Amygdala (tissue), 56 donors: ENCODE measurements at places on chromosomes 16 and 17.
A peak's percentile ranks its signal among the peaks of the same experiment; 100 is the strongest.

DNA sequence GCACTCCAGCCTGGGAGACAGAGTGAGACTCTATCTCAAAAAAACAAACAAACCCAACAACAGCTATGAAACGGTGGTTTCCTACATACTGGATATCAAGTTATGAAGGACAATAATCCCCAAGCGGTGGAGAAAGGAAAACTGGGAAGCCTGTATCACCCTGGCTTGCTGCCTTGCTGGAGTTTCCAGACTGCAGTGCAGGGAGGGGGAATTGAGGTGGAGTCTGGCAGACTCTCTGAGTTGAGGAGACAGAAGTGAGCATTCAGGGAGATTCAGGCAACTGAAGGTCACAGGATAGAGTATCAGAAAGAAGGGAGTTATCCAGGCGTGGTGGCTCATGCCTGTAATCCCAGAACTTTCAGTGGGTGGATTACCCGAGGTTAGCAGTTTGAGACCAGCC, 11.9 kb downstream of the QRICH2 start:
- no peak for DNase-seq

DNA sequence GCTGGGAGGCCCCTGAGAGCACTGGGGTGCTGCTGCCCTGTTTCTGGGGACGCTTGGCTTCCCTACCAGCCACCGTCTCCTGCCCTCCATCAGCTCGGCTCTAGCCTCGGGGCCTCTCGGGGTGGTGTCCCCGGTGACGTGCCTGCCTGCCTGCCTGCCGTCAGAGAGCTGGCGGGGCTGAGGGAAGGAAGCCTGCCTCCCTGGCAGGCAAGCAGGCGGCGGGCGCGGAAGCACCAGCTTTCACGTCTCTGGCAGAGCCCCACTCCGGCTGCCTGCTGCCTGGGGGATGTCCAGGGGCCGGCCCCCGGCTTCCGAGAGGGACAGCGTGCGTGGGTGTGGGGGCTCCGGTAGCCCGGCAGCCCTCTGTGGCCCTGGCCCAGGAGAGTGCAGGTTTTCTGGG, 9.3 kb downstream of the CENPX start:
- peak; percentile 28 for DNase-seq

DNA sequence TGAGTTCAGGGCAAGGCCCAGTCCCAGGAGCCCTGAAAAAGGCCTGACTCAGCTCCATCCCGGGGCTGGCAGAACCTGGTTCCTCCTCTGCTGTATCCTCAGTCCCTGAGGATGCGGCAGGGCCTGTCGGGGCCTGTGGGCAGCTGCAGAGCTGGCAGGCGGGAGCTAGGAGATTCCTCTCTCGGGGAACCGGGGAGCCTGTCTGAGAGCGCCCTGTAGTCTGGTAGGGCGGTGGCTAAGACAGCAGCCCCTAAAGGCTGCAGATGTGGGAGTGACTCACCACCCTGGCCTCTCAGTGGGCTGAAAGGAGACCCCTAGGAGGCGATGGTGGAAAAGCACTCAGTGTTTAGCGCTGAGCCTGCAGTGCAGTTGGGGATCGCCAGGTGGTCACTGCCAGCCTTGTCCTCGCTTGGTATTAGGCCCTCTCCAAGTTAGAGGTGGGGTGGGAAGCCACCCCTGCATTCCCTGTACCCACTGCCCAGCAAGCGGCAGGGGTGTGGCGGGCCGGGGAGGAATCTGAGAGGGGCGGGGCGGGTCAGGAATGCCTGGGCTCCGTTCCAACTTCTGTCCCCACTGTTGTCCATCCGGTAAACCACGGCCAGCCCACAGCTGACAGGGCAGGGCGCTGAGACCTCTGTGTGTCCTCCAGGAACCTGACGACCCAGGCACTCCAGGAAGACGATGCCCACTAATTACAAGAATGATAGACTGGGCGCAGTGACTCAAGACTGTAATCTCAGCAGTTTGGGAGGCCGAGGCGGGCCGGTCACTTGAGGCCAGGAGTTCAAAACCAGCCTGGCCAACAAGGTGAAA, 29.5 kb upstream of the CDH1 start:
- no peak for DNase-seq

- DNase-seq, result no peak
Observed at GRCh38 chr17:28846231-28846630, 3.6 kb upstream of the FAM222B start.

DNA sequence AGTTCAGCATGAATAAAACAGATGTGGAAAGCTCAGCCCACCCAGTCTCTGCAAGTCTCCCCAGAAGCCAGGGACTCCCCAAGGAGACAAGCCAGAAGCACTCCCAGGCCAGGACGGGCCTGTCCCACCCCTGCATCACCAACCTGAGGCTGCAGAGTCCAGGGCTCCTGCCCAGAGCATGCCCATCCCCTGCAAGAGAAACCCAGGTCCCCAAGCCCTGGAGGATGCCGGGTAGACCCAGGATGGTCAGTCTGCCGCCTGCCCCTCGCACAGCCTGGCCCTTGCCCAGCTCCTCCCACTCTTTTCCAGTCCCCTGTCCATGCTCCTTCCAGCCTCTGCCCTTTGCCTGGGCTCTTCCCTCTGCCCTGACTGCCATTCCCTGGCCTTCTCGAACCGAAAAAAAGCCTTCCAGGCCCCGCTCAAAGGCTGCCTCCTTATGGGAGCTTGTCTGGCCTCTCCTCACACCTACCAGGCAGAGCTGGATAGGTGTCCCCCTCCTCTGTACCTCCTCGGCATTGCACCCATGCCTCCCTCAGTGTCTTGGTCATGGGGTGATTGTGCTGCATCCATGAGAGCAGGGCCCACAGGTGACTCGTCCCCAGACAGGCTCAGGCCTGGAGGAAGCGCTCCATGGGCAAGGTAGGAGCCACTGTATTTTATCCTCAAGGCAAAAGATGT, 44.8 kb downstream of the BEAN1 start:
- no peak for DNase-seq

- no peak for DNase-seq
Observed at GRCh38 chr16:57533431-57534336, 2.7 kb downstream of the CCDC102A start.

GRCh38 chr16:9235867-9236266, 144.4 kb downstream of the HAPSTR1 start:
- DNase-seq, result no peak

GRCh38 chr17:41539979-41540701, 12.0 kb upstream of the KRT19 start:
- DNase-seq, result no peak

DNA sequence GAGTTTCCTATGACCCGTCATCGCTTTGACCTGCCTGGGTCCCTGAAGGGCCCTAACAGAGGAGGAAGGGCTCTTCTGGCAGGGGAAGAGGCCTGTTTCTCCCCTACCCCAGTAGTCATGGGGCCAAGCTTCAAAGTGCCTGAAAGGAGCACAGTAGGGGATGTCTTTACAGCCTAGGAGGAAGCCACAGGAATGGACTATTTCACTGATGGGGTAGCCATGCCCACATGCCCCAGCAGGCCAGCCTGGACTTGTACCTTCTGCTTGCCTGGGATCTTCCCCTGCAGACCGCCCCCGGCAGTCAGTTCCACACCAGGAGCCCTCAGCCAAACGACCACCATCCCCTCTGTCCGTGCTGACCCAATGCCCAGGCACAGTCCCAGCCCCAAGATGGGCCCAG, 41.8 kb upstream of the PEMT start:
- DNase-seq, result no peak

DNA sequence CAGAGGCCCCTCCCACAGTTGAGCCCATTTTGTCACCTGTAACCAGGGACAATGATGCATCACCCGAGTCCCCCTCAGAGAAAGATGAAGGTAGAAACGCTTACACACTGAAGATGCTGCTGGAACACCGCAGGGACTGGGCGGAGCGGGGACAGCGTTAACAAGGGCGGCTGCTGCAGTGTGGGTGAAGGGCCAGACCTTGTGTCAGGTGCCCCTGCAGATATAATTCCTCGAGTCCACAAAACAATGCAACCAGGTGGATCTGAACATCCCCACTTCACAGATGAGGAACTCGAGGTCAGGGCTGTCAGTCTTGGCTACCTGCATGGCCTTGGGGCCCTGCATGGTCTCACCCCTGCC, 6.3 kb upstream of the MAPK7 start:
- DNase-seq, result no peak

DNA sequence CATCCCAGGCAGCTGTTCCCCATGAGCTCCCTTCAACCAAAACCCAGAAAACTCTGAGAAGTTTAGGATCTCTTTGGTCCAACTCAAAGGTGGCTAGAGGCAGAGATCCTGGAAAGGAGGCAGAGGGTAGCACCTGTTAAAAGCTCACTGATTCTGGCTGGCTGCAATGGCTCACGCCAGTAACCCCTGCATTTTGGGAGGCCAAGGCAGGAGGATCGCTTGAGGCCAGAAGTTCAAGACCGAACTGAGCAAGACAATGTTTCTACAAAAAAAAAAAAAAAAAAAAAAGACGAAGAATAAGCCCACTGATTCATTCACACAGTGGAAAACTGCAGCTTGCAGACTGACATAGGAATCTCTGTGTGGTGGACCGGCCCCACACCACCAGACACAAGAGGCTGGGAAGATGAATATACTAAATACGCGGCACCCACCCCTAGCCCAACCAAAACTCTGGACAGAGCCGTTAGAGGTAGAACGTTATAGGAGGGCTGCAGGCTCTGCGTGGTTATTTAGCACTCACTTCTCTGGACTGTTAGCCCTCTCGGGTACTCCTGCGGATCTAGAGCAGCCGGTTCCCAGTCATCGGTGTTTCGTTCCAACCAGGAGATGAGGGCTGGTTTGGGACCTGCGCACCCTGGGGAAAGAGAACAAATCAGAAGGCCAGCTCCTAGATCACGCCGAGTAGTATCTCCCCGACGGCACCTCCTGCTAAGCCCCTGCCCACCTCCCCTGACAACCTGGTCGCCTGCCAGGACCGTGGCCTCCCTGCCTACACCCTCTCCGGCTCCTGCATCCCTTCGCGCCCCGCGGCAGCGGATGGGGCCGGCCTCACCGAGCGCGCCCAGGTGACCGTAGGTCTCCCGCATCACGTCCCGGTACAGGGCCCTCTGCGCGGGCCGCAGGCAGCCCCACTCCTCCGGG, 925 bp downstream of the ZNF689 start:
- DNase-seq, result no peak

- DNase-seq, result no peak
Observed at GRCh38 chr17:79621151-79621943, 10.5 kb upstream of the RBFOX3 start.

DNA sequence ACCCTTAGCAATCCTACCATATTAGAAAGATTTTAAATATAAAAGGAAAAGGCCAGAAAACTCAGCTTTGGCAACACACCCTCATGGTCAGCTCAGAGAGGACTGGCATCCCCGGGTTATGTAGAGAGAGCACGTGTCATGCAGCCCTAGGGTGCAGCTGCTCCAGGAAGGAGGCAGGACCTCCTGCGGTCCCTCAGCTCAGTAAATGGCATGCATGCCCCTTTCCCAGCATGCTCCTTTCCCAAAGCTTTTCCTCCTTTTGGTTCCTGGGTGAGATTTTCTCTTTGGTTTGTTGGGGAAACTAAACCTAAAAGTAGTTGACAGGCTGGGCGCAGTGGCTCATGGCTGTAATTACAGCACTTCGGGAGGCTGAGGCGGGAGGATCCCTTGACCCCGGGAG, 3.9 kb downstream of the GAN start:
- no peak for DNase-seq

DNA sequence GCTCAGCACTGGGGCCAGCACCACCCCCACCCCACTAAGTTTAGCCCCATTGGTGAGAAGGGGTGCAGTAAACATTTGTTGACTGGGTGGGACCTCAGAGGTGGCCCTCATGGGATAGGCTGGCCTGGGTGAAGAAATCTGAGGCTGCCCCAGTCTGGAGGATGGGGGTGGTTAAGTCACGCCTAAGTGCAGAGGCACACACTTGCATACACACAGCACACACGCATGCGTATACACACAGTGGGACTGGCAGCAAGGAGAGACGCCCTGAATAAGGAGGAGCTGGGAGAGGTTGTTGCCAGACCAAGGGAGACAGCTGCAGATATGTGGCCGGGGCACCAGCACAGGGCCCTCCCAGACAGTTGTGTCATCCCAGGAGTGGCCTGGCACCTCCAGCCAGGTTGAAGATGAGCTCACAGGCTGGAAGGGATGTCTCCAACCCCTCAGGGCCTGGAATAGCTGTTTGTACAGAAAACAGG, 3.0 kb upstream of the BCAR1 start:
- DNase-seq, result no peak

GRCh38 chr16:2038382-2039231, 9.0 kb downstream of the NTHL1 start:
- DNase-seq, result no peak

- DNase-seq, result no peak
Observed at GRCh38 chr16:1771864-1772361, 570 bp upstream of the NME3 start.

DNA sequence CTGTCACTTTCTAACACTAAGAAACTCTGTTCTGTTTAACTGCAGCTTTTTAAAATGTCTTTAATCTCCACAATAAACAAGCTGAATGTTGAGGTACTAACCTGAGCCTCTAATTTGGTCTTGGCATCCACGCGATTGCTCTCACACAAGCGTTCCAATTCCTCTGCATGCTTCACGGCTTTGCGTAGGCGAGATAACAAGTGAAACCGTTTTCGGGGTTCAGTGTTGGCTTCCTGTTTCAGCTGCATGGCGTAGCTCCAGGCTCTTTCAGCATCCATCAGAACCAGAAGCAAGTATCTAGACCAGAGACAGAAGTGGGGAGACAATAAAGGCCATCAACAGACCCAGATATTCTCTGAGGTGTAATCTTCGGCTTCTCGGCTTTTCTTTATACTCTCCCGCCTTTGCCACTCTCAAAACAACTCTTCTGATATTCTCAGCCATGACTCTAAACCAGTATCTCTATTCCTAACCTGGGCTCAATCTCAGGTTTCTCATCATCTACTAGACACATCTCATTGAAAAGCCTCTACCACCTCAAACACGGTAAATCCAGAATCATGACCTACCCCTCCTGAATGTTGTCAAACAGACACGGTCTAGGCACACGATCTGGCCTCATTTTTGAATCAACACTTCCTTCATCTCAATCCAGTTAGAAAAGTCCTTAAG, 8.3 kb downstream of the SRP68 start:
- DNase-seq, result no peak

DNA sequence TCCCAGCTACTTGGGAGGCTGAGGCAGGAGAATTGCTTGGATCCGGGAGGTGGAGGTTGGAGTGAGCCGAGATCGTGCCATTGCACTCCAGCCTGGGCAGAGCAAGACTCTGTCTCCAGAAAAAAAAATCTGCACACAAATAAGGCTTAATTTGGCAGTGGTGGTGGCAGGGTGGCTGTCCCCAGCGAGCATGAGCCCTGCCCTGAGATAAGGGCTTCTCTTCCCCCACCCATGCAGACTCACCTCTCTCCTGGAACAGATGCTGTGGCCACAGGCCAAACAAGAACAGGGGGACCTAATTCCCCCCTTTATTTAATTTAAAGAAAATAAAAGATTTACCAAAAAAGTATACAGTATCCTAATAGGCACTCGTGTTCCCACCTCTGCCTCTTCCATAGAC, 157.2 kb downstream of the RAB11FIP4 start:
- DNase-seq, result no peak

- no peak for DNase-seq
Observed at GRCh38 chr16:3173892-3174617, 13.9 kb upstream of the OR1F1 start.
